ENCODE measurements at places on chromosomes 1 and 21.

DNA sequence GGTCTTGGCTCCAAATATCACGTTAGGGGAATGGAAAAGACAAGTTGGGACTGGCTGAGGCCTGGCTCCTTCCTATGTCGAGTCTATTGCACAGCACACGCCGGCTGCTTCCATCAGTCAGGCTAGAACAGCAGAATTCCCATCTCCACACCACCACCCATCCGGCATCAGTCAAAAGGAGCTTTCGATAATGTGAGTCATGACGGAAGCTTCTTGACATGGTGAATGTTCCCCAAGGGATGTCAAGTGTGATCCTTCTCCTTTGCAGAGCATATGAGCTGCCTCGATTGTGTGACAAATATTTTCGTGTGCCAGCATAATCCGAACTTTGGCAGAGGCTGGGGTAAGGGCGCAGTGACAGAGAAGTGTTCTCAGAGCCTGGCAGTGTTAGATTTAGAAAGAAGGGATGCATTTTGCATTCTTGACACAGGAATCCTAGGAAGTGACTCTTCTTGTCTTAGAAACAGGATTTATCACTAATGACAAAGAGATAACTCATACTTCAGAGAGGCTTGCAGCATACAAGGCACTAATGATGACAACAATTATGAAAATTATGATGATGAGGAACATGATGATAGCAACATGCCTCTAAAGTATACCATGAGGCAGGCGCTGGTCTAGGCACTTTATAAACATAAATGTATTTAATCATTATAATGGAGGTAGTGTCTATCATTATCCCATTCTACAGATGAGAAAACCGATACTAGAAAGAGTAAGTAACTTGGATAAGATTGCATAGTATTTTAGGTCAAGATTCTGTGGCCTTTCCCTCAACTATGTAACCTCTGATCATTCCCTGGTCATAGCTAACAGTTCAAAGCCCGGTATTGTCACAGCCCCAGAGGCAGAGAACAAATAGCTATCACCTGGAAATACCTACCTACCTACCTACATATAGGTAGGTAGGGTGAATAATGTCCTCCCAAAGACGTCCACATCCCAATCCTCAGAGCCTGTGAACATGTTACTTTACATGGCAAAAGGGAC, 135.0 kb downstream of the KCNJ6 start:
- DNase-seq, result no peak

DNA sequence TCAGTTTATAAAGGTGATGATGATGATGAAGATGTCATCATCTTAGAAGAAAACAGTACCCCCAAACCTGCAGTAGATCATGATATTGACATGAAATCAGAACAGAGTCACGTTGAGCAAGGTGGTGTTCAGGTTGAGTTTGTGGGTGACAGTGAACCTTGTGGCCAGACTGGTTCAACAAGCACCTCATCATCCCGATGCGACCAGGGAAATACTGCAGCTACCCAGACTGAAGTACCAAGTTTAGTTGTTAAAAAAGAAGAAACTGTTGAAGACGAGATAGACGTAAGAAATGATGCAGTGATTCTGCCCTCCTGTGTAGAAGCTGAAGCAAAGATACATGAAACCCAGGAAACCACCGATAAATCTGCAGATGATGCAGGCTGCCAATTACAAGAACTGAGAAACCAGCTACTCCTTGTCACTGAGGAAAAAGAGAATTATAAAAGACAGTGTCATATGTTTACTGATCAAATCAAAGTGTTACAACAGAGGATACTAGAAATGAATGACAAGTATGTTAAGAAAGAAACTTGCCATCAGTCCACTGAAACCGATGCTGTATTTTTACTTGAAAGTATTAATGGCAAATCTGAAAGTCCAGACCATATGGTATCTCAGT, 16.0 kb upstream of the CHAF1B start:
- DNase-seq, result no peak

- DNase-seq, result no peak
Measured at GRCh38 chr1:185487026-185487425, 170.0 kb upstream of the IVNS1ABP start.

DNA sequence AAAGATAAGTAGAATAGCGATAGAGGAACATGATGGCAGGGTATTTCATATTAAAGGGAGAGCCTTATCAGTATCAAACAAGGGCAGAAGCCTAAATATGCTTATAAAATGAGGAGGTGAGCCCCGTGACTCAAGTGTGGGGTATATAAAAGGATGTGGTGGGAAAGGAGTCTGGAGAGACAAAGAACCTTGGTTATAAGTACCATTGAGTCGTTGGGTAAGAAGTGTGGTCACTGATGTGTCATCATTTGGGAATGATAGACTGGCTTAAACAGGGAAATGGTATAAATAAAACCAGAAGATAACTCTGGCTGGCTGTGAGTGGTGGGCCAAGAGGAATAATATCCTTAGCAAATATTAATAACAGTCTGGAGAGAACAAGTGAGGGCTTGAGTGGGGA, 10.9 kb upstream of the CD5L start:
- DNase-seq, result no peak

DNA sequence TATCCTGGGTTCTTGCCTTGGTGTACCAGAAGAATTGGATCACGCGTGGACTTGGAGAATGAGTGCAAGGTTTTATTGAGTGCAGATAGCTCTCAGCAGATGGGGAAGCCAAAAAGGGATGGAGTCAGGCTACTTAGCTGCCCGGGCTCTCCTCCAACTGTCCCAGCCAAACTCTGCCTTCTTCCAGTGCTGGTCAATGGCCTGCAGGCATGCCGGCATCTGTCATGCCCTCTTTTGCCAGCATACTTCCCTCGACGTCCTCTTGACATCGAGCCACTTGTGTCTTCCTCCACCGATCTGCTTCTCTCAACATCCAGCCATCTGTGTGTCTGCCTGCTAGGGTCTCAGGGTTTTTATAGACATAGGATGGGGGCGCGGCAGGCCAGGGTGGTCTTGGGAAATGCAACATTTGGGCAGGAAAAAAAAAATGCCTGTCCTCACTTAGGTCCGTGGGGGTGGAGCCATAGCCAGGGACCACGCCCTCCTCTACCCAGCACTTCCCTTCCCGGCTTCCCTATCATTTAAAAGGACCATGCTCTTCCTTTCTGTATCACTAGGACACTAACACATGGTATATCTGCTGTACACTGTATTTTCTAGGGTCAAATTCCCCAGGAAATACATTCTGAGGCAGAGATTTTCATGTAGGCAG, 47.0 kb upstream of the BCAR3 start:
- no peak for DNase-seq

GRCh38 chr1:85088408-85088784, 40.1 kb upstream of the MCOLN3 start:
- DNase-seq, result no peak
